Bronchial epithelial cell (primary cell): ENCODE measurements at places on chromosomes 7 and 10. TPM values are rescaled to one million over a fixed set of nuclear protein-coding genes. Genes with fewer than 3 reads are reported as not detected.

NUP205 gene
- total RNA-seq = 45.0 and 53.8 TPM in 2 replicates

ADAM22 gene
- under 0.01 TPM in 1 of 2 replicates, not detected in the other for total RNA-seq

GIMAP8 gene
- under 0.01 TPM in 2 replicates for total RNA-seq

PHKG1 gene
- 0.26 and 0.77 TPM in 2 replicates for total RNA-seq

FASTK gene
- 51.6 and 65.8 TPM in 2 replicates for total RNA-seq

TEX47 gene
- total RNA-seq = not detected in 2 replicates
